ENCODE measurements at places on chromosomes 12 and 14.

GRCh38 chr12:46572644-46573346 lies 200.2 kb upstream of the SLC38A2 start:
- DNase-seq, result no peak

DNA sequence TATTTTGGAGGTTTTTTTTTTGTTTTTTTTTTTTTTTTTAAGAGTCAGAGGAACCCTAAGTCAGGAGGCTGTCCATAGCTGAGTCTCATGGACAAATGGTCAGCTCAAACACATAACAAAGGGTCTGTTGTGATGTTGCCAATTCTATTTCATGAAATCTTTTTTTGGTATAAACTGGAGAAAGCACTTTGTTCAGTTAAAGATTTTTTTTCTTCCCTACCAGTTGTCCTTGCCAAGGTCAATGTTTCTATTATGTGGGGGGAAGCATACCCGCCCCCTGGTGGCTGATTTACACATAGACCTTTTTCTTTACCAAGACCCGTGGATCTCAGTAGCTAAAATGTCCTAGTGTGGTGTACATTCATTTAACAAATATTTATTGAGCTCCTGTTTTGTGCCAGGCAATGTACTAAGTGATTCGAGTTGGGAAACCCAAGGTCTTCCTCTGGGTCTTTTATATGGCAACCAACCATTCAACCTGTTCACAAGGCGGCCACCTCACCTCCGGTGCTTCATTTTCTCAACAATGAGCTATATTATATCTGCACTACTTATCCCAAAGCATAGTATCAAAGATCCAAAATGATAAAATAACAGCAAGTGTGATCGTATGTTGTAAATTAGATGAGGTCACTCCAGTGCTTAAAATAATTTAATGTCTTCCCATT lies 214.5 kb downstream of the PAH start:
- DNase-seq, result no peak

DNA sequence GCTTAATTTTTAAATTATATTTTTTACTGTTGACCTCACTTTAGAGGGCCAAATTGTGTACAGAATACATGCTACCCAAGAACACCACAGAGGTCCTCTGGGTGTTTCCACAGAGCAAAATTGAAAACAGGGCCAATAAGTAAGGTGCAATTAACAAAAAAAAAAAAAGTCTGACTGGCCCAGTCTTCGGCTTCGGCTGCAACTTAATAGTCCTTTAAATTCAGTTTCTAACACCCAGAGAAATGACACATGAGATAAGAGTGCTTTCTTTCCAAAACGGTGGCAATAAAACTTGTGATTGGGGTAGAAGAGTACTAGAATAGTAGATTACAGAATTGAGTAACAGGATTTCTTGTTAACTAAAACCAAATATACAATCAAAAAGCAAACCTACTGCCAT lies 81.3 kb downstream of the MED13L start:
- no peak for DNase-seq

- DNase-seq, result no peak
Measured at GRCh38 chr12:6532927-6533652, 1.2 kb upstream of the GAPDH start.

- DNase-seq, result no peak
Measured at GRCh38 chr14:105108516-105108864, 43.3 kb upstream of the GPR132 start.

DNA sequence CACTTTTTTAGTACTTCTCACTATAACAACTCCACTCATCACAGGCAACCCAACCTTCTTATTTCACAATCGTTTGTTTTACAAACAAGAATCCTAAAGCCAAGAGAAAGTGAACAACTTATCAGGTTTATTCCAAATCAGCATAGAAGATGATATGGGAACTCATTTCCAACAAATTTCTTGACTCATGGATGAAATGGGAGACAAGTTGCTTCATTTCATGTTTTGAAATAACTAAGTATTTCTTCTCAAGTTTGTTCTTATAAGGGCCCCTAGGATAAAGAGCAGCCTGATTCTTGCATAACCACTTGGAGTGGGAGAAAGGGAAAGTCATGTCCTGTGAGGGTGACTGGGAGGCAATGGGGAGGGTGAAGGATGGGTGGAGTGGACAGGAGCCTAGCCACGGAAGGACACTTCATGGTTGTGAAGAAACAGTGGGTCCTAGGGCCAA lies 168.3 kb downstream of the DUSP6 start:
- no peak for DNase-seq

- DNase-seq, result no peak
Measured at GRCh38 chr12:64800640-64801039, 23.8 kb upstream of the TBC1D30 start.

GRCh38 chr12:94133964-94134795 lies 14.2 kb upstream of the PLXNC1 start:
- DNase-seq, result no peak

All from T-helper 9 cell (primary cell).